Lower lobe of right lung (tissue), 2 donors: ENCODE measurements at places on chromosomes 2 and 18. TPM values are rescaled to one million over a fixed set of nuclear protein-coding genes. Genes with fewer than 3 reads are reported as not detected.

DNA sequence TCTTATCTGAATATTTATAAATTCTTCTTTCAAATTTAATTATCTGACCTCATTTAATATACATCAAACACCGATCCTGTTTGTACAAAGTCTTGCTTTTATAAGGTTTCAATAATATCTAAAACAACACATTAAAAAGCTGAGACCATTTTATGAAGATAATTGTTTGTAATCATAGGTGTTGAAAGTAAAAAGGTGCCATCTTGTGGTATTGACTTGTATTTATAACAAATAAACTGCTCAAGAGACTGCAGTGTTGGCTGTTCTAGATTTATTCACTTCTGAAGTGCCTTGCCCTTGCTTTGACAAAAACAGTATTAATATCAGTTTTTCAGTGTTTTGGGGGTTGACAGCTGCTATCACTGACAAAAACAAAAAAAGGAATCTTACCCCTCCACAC is 286.8 kb upstream of the HNMT start:
- no peaks in the 10 kb centered on the region for H3K27me3 ChIP-seq
- no peaks in the 10 kb centered on the region for H3K4me1 ChIP-seq
- H3K36me3 ChIP-seq, result no peaks in the 10 kb centered on the region
- no peak for DNase-seq
- H3K27ac ChIP-seq, result no peak overlapping the region

The BBS5 gene
- total RNA-seq, result 7.0 TPM

DNA sequence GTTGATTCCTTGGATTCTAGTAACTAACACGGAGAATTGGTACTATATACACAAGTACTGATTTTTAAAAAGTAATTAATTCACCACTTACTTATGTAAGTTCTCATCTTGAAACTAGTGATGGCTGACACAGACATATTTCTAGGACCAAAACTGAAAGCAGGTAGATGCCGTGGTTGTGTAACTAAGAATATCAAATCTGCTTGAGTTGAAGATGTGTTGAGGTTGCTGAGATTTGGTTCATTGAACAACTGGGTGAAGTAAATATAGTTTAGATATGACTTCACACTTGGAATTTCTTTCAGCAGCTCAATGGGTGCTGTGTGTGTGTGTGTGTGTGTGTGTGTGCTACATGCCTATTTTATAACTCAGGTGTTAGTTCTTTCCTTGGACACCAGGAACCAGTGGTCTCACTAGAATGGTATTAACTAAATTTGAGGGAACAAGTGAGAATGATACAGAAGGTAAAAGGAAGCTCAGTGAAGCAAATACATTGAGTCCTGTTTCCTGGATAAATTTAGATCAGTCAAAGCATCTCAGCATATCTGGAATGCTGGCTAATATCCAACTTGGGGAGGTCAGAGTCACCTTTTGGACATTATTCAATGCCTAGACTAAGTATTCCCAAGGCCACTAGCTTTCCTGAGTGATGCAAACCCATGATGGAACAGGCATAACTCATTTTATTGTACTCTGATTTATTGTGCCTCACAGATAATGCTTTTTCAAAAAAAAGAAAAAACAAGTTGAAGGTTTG is 110.7 kb upstream of the ZEB2 start:
- no peak for DNase-seq
- no peaks in the 10 kb centered on the region for H3K4me1 ChIP-seq
- H3K27me3 ChIP-seq, result no peaks in the 10 kb centered on the region
- H3K4me3 ChIP-seq, result no peak overlapping the region
- no peak overlapping the region for H3K27ac ChIP-seq

The CTLA4 gene
- total RNA-seq, result 0.86 TPM

- peak overlapping the region; percentile 64 for H3K27ac ChIP-seq
- peak; percentile 39 for DNase-seq
- no peaks in the 10 kb centered on the region for H3K27me3 ChIP-seq
- H3K4me1 ChIP-seq, result peaks cover 49% of the 10 kb centered on the region
- no peak overlapping the region for H3K4me3 ChIP-seq
Measured at GRCh38 chr18:48996901-48997463, 46.2 kb upstream of the SMAD7 start.

DNA sequence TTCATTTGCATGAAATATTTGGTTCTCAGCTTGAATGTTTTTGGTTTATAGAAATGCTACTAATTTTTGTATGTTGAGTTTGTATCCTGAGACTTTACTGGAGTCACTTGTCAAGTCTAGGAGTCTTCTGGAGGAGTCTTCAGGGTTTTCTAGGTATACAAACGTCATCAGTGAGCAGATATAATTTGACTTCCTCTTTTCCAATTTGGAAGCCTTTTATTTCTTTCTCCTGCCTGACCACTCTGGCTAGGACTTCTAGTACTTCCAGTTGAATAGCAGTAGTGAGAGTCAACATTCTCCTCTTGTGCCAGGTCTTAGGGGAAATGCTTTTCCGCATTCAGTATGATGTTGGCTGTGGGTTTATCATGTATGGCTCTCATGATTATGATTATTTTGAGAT is 55.4 kb upstream of the THUMPD2 start:
- no peak for DNase-seq
- H3K4me3 ChIP-seq, result no peak overlapping the region
- no peak overlapping the region for H3K27ac ChIP-seq
- H3K27me3 ChIP-seq, result no peaks in the 10 kb centered on the region

DNA sequence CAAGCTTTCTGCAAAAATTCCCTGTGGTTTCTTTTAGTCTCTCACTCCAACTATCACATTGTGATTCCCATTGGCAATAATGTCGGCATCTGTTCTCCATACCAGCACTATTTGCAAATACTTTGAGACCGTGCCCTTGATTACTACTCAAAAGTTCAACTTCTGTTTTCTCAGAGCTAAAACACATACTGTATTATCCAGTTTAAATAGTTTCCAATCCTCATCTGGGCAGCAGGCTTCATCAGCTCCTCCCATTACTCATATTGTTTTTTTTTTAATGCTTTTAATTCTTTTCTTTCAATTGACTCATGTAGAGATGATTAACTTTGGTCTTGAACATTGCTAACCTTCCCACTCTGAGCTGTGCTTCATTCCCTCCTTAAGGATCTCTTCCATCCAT is 135.8 kb downstream of the METTL8 start:
- H3K36me3 ChIP-seq, result no peaks in the 10 kb centered on the region
- H3K4me3 ChIP-seq, result no peak overlapping the region
- H3K4me1 ChIP-seq, result no peaks in the 10 kb centered on the region
- H3K27ac ChIP-seq, result no peak overlapping the region
- H3K27me3 ChIP-seq, result no peaks in the 10 kb centered on the region

GRCh38 chr18:66013969-66014368 is 263.2 kb downstream of the CDH7 start:
- no peaks in the 10 kb centered on the region for H3K27me3 ChIP-seq
- H3K36me3 ChIP-seq, result no peaks in the 10 kb centered on the region
- no peak overlapping the region for H3K4me3 ChIP-seq
- H3K27ac ChIP-seq, result no peak overlapping the region

The ITPRIPL1 gene
- 1.9 TPM for total RNA-seq

The STPG4 gene
- total RNA-seq, result 0.77 TPM

- no peak overlapping the region for H3K27ac ChIP-seq
- no peaks in the 10 kb centered on the region for H3K27me3 ChIP-seq
- no peaks in the 10 kb centered on the region for H3K4me1 ChIP-seq
- H3K36me3 ChIP-seq, result peaks cover 7% of the 10 kb centered on the region
- no peak for DNase-seq
- H3K4me3 ChIP-seq, result no peak overlapping the region
Measured at GRCh38 chr2:227106845-227107759, 56.9 kb downstream of the COL4A4 start.

- H3K27ac ChIP-seq, result no peak overlapping the region
- no peak for DNase-seq
- H3K36me3 ChIP-seq, result no peaks in the 10 kb centered on the region
- no peaks in the 10 kb centered on the region for H3K4me1 ChIP-seq
Measured at GRCh38 chr18:72194072-72194471, 350.1 kb downstream of the CBLN2 start.

The HJURP gene
- 1.5 TPM for total RNA-seq

GRCh38 chr2:135874777-135875365 is 1.4 kb downstream of the MCM6 start:
- no peaks in the 10 kb centered on the region for H3K27me3 ChIP-seq
- no peak overlapping the region for H3K27ac ChIP-seq
- no peak for DNase-seq
- peaks cover 16% of the 10 kb centered on the region for H3K36me3 ChIP-seq
- H3K4me3 ChIP-seq, result peak overlapping the region; percentile 82

GRCh38 chr18:57432751-57433400 is 2.3 kb upstream of the ONECUT2 start:
- H3K27ac ChIP-seq, result no peak overlapping the region
- H3K36me3 ChIP-seq, result no peaks in the 10 kb centered on the region
- H3K4me1 ChIP-seq, result peaks cover 18% of the 10 kb centered on the region
- H3K27me3 ChIP-seq, result peaks cover 94% of the 10 kb centered on the region
- no peak overlapping the region for H3K4me3 ChIP-seq

- no peak overlapping the region for H3K27ac ChIP-seq
- no peaks in the 10 kb centered on the region for H3K36me3 ChIP-seq
- DNase-seq, result no peak
- H3K4me1 ChIP-seq, result no peaks in the 10 kb centered on the region
- no peaks in the 10 kb centered on the region for H3K27me3 ChIP-seq
Measured at GRCh38 chr2:33272001-33272400, 204.4 kb upstream of the RASGRP3 start.

The MARCHF7 gene
- total RNA-seq, result 71.8 TPM

The RGPD3 gene
- 0.21 TPM for total RNA-seq

- H3K36me3 ChIP-seq, result no peaks in the 10 kb centered on the region
- no peak for DNase-seq
- no peaks in the 10 kb centered on the region for H3K4me1 ChIP-seq
- H3K27ac ChIP-seq, result no peak overlapping the region
Measured at GRCh38 chr2:54194761-54195750, 61.0 kb downstream of the TSPYL6 start.

The TNFAIP6 gene
- total RNA-seq, result 2.1 TPM

The IL36RN gene
- total RNA-seq, result not detected

The PSMA8 gene
- not detected for total RNA-seq

- no peaks in the 10 kb centered on the region for H3K36me3 ChIP-seq
- H3K27me3 ChIP-seq, result no peaks in the 10 kb centered on the region
Measured at GRCh38 chr18:9038277-9038871, 64.1 kb upstream of the NDUFV2 start.

DNA sequence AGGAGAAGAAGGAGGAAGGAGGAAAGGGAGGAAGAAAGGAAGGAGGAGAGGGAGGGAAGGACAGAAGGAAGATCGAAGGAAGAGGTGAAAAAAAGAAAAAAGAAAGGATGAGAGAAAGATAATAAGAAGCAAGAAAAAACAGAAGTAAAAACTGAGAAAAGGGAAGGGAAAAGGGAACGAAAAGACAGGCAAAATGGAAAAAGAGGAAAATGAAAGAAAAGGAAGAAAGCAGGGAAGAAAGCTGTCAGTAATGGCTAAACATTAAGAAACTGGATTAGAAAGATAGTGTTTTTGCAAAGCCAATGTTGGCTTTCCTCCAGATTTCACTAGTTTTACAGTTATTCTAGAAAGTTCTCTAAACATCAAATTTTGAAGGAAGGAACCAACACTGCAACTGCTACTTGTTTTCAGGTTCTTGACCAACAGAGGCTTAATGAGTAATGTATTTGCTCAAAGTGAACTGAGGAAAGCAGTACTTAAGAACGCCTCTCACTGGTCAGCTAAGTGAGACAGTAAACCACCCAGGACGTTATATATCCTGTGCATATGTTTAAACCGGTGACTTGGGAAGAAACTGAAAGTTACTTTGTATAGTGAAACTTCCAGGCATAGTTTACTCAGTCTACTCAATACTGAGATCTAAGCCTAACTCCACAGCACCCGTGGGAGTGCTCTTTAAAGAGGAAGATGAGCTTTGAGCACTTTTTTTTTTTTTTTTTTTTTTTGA is 286.2 kb upstream of the TRIB2 start:
- H3K4me1 ChIP-seq, result peaks cover 7% of the 10 kb centered on the region
- H3K27me3 ChIP-seq, result no peaks in the 10 kb centered on the region
- no peaks in the 10 kb centered on the region for H3K36me3 ChIP-seq

The STK11IP gene
- 31.8 TPM for total RNA-seq

DNA sequence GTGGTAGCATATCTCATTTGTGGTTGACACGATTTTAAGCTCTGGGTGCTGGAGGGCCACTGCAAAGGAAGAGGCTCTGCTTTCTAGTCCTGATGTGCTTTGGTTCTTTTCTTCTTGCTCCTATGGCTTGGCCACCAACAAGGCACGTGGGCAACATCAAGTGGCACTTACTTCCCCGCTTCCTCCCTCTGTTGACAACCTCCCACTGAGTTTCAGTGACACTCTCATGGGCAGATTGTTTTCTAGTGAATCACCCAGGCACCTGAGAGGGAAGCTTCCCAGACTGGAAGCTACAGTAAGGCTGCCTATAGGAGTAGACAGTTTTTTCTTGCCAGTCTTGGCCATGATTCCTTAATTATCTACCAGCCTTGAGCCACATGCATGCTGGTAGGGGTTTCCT is 89.0 kb downstream of the NBAS start:
- peaks cover 71% of the 10 kb centered on the region for H3K36me3 ChIP-seq
- H3K27ac ChIP-seq, result no peak overlapping the region
- H3K4me3 ChIP-seq, result no peak overlapping the region
- no peak for DNase-seq
- no peaks in the 10 kb centered on the region for H3K27me3 ChIP-seq

GRCh38 chr2:162244541-162245031 is 1.3 kb upstream of the FAP start:
- DNase-seq, result peak; percentile 52
- no peaks in the 10 kb centered on the region for H3K36me3 ChIP-seq
- H3K27me3 ChIP-seq, result no peaks in the 10 kb centered on the region
- no peak overlapping the region for H3K4me3 ChIP-seq

DNA sequence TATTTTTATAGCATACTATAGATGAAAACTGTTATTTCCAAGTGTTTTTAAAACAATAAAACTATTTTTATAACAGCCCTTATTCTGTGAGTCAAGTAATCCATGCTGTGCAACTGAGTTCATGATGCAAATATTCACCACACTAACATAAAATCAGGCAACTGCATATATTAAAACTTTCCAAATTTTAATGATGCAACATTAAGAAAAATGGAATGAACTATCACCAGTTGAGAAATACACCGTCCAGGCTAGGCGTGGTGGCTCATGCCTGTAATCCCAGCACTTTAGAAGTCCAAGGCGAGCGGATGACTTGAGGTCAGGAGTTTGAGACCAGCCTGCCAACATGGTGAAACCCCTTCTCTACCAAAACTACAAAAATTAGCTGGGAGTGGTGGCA is 114.5 kb downstream of the CDH2 start:
- DNase-seq, result no peak
- H3K27me3 ChIP-seq, result no peaks in the 10 kb centered on the region
- H3K4me1 ChIP-seq, result no peaks in the 10 kb centered on the region
- no peak overlapping the region for H3K27ac ChIP-seq
- H3K36me3 ChIP-seq, result no peaks in the 10 kb centered on the region

The RNU2-63P gene
- not detected for total RNA-seq

The SPATA3 gene
- not detected for total RNA-seq

- H3K4me1 ChIP-seq, result peaks cover 38% of the 10 kb centered on the region
- no peaks in the 10 kb centered on the region for H3K27me3 ChIP-seq
- H3K4me3 ChIP-seq, result no peak overlapping the region
- no peaks in the 10 kb centered on the region for H3K36me3 ChIP-seq
Measured at GRCh38 chr2:68425503-68425902, 41.6 kb downstream of the FBXO48 start.

- no peak overlapping the region for H3K4me3 ChIP-seq
- no peaks in the 10 kb centered on the region for H3K36me3 ChIP-seq
- H3K27ac ChIP-seq, result no peak overlapping the region
- peaks cover 25% of the 10 kb centered on the region for H3K4me1 ChIP-seq
- no peaks in the 10 kb centered on the region for H3K27me3 ChIP-seq
Measured at GRCh38 chr2:118114863-118115262, 26.6 kb downstream of the INSIG2 start.

GRCh38 chr2:64807417-64807816 is 153.7 kb upstream of the SERTAD2 start:
- no peaks in the 10 kb centered on the region for H3K27me3 ChIP-seq
- no peaks in the 10 kb centered on the region for H3K36me3 ChIP-seq
- H3K4me1 ChIP-seq, result no peaks in the 10 kb centered on the region
- H3K4me3 ChIP-seq, result no peak overlapping the region
- no peak overlapping the region for H3K27ac ChIP-seq
